Muscle of leg (tissue), 16 donors: ENCODE measurements at places on chromosomes 6 and 20.

DNA sequence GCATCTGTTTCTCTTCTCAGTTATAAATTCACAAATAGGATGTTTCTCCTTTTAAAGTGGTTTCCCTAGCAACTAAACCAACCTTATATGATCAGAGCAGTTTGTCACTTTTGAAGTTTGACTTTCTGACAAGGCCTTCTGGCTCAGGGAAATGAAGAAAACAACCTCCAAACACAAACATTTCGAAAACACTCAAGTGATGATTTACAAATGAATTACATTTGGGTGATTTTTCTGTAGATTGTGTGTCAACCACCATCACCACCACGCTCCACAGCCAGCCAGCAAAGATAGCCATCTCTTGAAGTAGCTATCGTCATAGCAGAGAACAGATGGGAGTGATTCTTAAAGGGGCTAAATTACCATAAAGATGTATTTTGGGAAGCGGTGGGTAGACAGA, 16.5 kb upstream of the MLIP start:
- DNase-seq: no peak

DNA sequence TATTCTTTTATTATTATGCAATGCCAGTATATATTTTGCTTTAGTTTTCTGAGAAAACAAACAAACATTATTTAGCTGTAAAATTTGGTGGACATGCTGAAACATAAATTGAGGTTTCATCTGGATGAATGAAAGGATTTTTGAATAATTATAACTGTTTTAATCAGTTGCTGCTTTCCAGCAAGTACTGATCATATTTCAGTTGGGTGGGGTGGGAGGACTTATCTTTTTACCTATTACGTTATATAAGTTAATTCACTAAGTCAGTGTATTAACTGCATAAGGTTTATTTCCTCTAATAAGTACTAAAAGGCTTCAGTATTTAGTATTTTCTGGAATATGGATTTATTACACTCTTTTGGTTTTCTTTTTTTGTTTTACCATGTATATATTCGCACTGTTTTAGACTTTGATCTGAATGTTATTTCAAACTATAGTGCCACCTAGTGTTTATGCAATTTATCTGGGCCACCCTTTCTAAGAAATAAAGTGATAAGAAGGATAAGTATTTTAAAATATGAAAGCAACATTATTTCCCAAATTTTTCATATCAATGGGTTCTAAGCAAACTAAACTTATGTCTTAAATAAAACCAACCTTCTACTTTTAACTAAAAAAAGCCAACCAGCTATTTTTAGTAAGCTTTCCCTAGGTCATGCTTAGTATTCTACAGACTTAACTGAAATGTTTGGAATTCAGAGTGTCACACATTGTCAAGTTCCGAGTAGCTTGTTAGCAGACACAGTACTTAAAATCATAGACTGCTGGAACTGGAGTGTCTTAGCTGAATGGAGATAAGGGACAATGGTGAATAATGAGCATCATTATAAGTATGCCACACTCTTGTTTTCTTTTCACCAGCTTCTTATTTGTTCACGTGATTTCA, 105.4 kb upstream of the MCHR2 start:
- peak; percentile 10 for DNase-seq

- DNase-seq: no peak
Measured at GRCh38 chr20:4795394-4795793, 73.7 kb downstream of the PRND start.

- DNase-seq: peak; percentile 89
Measured at GRCh38 chr6:105753620-105754211, 332.4 kb upstream of the PRDM1 start.

DNA sequence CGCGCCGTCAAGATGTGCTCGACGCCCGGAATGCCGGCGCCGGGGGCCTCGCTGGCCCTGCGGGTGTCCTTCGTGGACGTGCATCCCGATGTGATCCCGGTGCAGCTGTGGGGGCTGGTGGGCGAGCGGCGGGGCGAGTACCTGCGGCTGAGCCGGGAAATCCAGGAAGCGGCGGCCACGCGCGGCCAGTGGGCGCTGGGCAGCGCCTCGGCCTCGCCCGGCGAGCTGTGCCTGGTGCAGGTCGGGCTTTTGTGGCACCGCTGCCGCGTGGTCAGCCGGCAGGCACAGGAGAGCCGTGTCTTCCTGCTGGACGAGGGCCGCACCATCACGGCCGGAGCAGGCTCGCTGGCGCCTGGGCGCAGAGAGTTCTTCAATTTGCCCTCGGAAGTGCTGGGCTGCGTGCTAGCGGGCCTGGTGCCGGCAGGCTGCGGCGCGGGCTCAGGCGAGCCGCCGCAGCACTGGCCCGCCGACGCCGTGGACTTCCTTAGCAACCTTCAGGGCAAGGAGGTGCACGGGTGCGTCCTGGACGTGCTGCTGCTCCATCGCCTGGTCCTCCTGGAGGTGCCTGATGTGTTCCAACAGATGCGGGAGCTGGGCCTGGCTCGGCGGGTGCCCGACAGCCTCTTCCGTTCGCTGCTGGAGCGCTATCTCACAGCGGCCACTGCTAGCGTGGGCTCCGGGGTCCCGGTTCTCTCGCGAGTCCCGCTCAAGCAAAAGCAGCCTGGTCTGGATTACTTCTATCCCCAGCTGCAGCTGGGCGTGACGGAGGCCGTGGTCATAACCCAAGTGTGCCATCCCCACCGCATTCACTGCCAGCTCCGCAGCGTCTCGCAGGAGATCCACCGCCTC, 656 bp downstream of the TDRD6 start:
- no peak for DNase-seq

- DNase-seq: no peak
Measured at GRCh38 chr20:51531141-51531710, 11.3 kb downstream of the NFATC2 start.

DNA sequence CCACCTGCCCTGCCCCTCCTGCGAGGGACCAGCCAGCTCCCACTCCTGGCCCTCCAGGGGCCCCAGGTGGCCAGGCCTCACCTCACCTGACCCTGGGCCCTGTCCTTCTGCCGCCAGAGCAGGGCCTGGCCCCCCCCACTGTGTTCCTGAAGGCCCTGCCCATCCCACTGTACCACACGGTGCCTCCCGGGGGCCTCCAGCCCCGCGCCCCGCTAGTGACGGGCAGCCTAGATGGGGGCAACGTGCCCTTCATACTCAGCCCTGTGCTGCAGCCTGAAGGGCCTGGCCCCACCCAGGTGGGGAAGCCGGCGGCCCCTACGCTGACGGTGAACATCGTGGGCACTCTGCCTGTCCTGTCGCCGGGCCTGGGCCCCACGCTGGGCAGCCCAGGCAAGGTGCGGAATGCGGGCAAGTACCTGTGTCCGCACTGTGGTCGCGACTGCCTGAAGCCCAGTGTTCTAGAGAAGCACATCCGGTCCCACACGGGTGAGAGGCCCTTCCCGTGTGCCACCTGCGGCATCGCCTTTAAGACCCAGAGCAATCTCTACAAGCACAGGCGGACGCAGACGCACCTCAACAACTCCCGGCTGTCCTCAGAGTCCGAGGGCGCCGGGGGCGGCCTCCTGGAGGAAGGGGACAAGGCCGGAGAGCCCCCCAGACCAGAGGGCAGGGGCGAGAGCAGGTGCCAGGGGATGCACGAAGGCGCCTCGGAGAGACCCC, 27.6 kb downstream of the ZNF831 start:
- no peak for DNase-seq

GRCh38 chr20:62860391-62860923, 1.2 kb downstream of the TCFL5 start:
- DNase-seq: peak; percentile 60

DNA sequence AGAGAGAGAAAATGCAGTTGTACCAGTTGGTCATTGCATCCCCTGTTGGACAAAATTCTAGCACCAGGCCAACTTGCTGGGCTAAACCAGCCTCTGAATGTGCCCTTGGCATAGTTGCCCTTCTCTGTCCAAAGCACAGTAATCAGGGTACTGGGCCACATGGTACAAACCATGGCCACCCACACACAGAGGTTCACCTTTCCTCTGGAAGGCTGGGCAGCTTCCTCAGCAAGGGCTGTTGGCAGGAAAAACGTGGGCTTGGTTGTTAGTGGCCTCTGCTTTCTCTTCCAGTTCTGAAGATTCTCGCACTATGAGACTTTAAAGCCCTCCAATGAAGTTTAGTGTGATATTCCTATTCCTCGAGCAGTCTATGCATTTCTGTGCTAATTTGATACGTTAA, 706 bp downstream of the DDO start:
- DNase-seq: no peak

- DNase-seq: peak; percentile 85
Measured at GRCh38 chr20:40945754-40946450, 82.7 kb upstream of the TOP1 start.

- DNase-seq: peak; percentile 66
Measured at GRCh38 chr20:36574366-36575135, 1.2 kb downstream of the TGIF2 start.

DNA sequence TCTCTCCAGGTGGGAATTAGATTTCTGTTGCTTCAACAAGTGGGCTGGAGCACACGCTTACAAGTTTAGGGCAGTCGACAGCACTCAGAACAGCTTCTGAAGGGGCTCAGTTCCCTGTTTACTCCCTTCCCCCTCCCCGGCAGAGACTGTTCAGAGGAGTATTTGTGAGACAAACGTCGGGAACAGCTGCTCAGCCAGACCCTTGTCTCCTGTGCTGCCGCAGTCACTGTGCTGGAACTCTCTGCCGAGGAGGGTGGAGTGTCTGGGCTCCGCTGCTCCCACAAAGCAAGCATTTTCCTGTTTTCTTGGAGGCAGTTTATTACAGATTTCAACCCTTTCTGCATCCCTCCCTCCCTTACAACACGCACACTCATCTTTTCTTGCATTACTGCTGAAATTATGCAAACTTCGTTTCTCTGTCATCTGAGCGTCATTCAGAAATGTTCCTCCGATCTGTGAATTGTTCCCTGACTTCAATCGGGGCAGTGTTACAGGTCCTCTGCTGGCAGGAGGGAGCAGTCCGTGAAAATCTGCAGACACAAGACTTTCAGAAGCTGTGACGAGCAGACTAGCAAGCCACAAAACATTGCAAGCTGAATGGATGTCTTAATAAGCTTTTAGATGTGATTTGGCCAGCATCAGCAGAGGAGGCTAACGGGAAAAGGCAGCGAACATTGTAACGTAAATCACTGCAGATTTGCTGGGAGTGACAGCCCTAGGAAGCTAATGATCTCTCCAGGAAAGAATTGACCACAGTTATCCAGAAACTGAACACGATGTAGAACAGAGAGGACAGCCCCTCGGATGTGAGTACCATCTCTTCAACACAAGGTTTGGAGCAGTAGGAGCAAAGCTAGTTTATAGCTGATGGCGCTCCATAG, 76.2 kb downstream of the LYRM2 start:
- peak; percentile 64 for DNase-seq

DNA sequence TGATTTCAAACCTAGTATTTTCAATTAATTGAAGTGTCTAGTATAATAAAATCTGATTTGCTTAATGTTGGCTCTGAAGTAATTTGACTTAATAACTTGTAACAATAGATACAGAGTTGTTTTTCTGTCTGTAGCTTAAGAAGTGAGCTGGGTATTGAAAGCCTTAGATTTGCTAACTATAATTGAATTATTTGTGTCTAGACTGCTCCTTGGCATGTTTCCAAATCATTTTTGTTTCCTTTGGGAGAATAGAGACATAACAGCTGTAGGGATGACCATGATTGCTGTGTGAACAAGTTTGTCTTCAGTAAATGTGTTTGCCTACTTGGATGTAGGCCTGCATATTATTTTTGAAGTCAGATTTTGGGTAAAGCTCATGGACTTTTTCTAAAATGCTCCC, 115.4 kb downstream of the SCAF8 start:
- peak; percentile 38 for DNase-seq

DNA sequence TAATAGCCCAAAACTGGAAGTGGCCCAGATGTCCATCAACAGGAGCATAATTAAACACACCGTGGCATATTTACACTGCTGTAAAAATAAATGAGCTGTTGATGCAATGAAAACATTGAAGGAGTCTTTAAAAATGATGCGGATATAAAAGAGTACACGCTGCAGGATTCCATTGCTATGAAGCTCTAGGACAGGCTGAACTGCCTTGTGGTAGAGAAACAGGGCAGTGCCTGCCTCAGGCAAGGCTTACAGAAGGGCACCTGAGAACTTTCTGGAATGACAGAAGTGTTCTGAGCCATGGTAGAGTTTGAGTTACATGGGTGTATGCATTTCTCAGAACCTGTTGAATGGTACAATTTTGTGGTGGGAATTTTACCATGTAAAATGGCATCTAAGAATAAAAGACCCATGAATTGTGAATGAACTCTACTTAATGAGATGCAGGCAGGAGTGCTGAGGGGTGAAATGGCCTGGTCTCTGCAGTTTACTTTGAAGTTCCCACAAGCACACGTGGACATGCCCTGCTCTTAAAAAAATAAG, 45.3 kb upstream of the RIN2 start:
- DNase-seq: no peak

DNA sequence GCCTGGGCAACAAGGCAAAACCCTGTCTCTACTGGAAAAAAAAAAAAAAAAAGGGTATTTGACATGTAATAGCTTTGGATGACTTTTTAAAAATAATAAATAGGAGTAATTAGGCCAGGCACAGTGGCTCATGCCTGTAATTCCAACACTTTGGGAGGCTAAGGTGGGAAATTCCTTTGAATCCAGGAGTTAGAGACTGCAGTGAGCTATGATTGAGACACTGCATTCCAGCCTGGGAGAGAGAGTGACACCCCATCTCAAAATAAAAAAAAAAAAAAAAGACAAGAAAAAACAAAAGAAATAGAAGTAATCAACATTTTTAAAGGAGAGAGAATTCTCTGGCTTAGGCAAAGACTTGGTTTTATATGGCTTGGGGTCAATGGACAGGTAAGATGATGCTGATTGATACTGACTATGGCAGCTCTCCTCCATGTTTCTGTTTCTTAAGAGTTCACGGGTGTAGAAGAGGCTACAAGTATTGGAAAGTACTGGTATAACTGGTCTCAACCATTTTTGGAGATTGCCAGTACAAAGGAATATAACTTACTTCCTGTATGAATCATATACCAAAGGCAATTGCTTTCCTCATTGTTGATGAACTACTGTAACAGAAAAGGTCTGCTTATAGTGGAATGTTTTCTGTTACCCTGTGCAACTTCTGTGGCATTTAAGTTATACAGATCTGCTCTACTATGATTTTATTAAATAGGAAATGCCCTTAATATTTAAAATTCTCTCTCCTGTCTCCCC, 10.1 kb downstream of the MAP3K5 start:
- no peak for DNase-seq

DNA sequence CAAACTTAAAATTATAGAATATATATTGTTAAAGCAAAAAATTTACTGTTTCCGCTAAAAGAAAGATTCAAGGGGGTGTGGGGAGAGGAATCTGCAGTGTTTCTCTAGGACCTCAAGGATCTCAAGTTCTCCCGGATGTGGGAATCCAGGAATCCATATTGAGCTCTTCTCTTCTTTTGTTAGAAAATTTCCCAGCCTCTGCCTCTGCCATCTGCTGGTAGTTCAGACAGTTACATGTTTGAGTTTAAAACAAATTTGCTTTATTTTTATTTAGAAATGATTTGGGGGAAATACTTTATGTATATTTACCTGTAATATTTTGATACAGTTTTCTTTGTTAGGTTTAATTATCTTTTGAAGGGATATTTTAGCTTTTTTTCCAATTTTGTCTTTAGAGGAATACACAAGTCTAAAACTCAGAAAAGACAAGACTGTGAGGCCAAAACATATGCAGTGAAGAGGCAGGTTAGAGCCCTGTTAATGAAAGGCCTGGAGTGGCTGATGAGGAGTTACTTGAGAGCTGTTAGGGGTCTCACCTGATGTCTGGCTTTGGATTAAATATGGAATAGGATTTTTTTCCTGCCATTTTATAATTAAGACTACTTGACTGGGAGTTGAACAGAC, 268.8 kb downstream of the ARID1B start:
- peak; percentile 50 for DNase-seq

GRCh38 chr6:31178143-31179041, 7.9 kb upstream of the POU5F1 start:
- no peak for DNase-seq

- DNase-seq: no peak
Measured at GRCh38 chr6:101728956-101729355, 335.4 kb downstream of the GRIK2 start.

- peak; percentile 55 for DNase-seq
Measured at GRCh38 chr6:42260396-42260888, 42.8 kb upstream of the MRPS10 start.
